ENCODE measurements at places on chromosomes 12 and 14.

GRCh38 chr14:100223332-100224201 is 15.4 kb upstream of the YY1 start:
- no peak for DNase-seq

DNA sequence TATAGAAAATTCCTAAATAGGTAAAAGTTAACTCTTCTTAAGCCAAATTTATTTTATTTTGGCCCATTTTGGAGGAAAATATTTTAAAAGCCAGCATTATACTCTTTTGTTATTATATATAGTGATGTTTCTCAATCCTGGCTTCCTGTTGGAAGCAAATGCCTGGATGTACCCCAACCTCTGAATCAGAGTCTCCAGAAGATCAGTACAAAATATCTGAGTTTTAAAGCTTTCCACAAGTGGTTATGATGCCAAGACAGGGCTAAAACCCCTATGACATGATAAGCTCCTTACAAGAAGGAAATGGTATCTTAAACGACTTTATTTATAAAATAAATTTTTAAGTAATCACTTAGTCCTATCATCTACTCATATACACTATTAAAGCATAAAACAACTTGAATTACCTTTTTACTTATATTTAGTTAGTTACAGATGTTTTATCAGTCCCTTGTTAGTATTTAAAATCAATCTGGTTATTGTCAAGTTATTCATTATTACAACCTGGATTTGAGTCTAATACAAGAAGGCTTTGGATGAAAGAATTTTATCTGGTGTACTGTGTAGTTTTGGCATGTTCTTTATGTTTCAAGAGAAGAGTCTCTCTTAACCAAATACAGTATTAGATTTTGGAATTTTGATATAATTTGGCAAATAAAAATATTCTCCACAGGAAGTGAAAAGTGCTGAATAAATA is 238.1 kb downstream of the SLC2A13 start:
- DNase-seq = no peak

DNA sequence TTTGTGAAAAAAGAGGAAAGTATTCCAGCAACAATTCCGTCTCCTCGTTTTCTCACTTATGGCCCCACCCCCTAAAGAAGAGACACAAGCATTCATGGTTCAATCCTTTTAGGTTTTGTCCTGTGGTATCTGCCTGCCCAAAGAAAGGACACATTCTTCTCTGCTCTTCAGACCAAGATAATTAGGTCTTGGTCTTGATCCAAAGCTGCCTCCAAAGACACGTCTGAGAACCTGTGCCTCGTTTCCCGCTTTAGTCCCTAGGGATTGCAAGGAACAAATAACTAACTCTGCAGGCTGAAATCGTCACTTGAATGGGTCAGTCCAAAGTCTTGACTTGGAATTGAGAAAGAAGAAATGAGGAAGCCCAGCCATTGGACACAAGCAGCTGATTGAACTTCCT is 202.7 kb upstream of the FAR2 start:
- DNase-seq = no peak

- DNase-seq = no peak
These were observed 7.6 kb upstream of the BRMS1L start for GRCh38 chr14:35818346-35819115.

DNA sequence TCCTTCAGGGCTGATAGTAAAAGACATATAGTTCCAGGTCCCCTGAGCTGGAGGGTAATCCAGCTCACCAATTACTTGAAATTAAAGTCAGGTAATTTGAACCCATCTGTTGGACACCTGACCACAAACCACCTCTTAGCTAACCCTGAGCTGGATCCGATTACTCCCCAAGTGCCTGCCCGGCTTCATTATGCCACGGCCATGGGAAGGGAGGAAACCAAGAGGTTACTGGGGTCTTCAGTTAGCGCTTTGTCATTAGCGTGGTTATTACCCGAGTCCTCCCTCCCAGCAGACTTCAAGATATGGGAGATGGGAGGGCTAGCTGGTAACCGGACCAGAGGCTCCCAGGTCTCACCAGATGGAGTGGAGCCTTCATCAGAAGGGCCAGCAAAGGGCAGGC is 1071.4 kb downstream of the BCL11B start:
- DNase-seq = no peak

DNA sequence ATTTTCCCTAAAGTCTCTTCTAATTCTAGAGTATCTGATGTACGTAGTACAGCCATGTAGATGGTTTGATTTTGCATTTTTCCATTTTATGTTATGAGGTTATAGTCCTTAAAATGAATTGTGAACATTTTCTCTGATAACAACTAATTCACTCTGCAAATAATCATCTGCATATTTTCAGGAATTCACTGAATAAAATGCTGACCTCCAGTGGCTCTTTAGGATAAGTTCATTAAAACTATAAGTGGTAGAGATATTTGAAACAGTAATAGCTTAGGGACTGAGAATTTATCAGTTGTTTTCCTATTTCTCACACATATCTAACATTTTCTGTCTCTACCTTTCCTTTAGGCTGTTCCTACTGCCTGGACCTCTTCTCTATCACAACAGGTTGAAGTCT is 4.4 kb downstream of the MSRB3 start:
- DNase-seq = no peak

- DNase-seq = no peak
These were observed 328.0 kb upstream of the ATP2B1 start for GRCh38 chr12:90036637-90037036.

GRCh38 chr14:31687726-31688125 is 126.5 kb downstream of the NUBPL start:
- no peak for DNase-seq

DNA sequence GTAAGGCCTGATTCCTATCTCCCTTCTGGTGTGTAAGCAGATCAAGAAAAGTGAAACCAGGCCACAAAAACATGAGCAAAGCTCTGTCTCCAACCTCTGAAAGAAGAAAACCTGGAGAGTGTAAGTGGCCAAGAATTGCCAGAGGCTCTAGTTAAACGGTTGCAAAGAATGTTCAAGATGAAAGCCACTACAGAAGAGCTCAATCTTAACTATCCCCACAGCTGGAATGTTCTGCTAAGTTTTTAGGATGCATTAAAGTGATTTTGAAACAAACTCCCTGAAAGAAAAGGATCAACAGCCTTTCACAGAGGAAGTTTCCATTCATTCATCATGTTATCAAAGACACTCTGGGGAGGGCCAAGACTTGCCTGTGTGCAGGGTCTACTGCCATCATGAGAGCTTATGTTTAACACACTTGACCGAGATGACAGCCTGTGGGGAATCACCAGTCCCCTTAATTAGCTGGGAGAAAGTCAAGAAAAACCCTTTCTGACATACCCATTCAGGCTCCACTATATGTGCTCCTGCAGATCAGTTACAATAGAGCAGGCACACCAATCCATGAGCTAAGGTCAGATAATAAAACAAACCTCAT is 128.0 kb upstream of the OVCH1 start:
- no peak for DNase-seq

- DNase-seq = no peak
These were observed 6.2 kb upstream of the SLC15A4 start for GRCh38 chr12:128829861-128830504.

- DNase-seq = no peak
These were observed 181.6 kb upstream of the LMNTD1 start for GRCh38 chr12:25734529-25735180.

DNA sequence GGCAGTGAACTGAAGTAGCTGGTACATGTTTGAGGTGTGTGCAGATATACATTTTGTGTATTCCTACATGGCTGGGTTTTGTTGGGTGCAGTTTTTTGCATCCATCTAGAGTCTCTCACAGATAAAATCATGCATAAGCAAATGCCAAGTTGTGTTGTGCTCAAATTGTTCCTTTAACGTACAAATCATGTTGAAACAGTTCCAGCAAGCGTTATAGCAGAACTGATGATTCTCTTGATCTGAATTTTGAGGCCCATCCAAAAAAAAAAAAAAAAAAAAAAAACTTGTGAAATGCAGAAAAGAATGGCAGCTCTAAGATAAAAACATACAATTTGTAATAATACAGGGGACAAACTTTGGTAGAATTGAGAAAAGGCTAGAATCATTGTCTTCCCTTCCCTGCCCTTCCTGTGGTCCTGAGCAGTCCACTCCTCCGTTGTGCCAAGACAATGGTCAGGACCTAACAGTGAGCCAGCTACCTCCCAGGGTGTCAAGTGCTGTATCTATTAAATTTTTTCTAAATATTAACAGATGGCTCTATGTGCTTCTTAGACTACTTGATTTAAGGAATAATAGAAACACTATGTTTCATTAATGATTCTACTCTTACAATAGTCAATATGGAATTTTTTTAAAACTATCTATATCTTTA is 122.1 kb downstream of the PLEKHA5 start:
- DNase-seq = no peak

DNA sequence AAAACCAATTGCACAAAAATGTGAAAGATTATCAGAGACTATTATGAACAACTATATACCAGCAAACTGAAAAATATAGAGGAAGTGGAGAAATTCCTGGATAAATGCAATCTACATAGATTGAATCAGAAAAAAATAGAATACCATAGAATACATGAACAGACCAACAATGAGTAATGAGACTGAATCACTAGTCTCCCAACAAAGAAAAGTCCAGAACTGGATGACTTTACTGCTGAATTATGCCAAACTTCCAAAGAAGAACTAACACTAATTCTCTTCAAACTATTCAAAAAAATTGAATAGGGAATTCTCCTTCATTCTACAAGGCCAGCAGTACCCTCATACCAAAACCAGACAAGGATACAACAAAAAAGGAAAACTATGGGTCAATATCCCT is 60.6 kb downstream of the GUCY2C start:
- no peak for DNase-seq

- DNase-seq = no peak
These were observed 293.9 kb downstream of the DUSP6 start for GRCh38 chr12:89058402-89058801.

GRCh38 chr12:94186278-94187241 is 38.2 kb downstream of the PLXNC1 start:
- DNase-seq = no peak

DNA sequence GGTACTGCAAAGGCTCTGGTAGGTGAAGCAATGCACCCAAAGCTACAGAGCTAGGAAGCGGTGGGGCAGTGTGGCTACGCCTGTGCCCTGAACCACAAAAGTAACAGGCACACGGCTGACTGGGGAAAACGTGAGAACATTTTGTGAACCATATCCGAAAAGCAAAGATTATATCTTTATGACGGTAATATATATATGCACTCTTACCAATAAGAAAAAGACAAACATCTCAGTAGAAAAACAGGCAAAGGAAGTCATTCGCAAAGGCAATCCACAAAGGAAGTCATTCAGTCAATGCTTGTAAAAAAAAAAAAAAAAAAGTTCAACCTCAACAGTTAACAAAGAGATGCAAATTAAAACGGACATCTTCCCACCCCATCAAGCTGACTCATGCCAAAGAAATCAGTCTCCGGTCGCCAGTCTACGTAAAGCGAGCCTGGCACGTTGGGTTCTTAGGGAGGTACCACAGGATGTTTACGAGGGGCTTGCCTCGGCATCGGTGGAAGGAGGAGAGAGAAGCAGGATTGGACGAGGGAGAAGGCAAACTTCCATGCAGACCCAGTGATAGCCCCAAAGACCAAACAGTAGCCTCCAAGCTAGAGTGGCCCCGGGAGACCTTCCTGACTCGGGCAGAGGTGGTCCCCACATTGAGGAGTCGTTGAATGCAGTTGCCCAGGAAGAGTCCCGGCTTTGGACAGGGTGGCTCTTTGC is 39.4 kb upstream of the PPP2R5C start:
- peak; percentile 52 for DNase-seq

DNA sequence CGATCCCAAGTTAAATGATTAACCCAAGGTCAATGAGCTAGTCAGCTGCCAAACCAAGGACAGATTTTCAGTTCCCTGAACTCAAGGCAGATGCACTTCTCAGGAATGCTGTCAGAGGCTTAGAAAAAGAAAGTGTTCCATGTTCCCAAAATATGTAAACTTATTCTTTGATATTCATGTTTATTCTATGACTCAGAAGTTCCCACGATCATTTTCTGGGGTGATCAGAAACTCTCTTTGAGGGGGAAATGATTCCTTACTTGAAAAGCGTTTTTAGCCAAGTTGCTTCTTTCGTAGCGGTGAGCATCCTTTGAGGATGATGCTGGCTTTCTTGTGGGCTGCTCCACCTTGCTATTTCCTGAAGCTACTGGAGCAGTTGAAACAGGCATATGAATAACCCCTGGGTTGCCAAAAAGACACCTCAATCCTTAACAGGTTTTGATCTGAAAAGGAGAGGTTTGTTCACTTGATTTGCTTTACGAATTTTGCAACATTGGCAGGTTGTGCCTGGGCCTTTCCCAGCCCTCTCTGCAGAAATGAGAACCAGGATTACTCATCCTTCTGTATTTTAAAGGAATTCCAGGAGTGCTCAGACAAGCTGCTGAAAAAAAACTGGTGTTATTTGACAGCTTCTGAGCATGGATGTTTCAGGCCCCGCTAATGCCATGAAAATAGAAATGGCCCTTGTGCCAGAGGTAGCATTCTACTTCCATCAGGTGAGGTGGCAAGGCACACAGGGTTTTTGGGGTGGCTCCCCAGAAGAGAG is 121.4 kb upstream of the HIF1A start:
- DNase-seq = no peak

- DNase-seq = no peak
These were observed 159.1 kb upstream of the LMNTD1 start for GRCh38 chr12:25712169-25712568.

DNA sequence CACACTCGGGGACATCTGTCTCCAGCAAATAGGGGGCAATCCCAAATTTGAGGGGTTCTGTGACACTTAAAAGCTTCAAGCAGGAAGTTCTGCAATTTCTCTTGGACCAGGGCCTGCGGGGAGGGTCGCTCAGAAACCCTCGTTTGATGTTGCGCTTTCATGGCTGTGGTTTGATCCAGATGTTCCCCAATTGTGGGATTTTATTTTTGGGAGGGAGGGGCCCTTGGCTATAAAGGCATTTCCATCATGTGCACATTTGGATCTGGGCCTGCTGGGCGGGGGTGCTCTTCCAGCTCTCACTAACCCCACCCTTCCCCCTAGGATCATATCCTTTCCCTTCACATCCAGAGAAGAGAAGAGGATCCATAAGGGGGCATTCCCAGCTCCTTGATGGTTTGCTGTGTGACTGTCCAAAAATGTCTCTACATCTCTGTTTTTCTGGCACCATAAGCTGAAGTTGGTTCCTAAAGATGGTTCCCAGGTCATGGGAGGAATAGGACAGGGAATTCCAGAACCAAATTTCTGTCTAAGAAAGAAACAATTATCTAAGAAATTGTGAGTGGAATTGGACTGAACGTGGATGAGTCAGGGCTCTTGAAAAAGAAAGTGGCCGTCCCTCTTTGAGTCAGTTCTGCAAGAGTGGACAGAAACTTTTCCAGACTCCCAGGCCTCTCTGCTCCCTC is 47.2 kb downstream of the SMUG1 start:
- DNase-seq = no peak
